Stimulated activated CD8-positive, alpha-beta memory T cell treated with anti-CD3 and anti-CD28 coated beads, Interleukin-15, amount 100 ng/mL, for 48 hours (primary cell): ENCODE measurements at places on chromosomes 13 and 19.
A peak's percentile ranks its signal among the peaks of the same experiment; 100 is the strongest.

GRCh38 chr19:42366673-42367072, 23.4 kb downstream of the CNFN start:
- no peak for DNase-seq

DNA sequence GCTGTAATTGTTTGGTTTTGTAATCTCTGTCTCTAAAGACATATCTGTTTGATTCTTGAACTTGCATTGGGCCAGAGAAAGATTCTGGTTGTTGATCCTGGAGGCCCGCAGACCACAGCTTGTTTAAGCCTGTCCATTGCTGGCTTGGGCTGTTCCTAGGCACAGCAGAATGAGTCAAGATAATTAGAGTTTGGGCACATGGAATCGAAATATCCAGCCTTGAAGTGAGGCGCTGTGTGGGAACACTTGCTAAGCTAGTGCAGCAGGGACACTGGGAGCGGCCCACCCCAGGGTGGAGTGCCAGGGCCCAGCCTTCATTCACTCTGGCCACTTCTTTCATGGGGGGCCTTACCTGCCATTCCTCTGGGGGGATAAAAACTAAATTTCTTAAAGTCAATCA, 219.7 kb downstream of the LMO7 start:
- DNase-seq = no peak

GRCh38 chr13:26222520-26223046, 469 bp upstream of the RNF6 start:
- no peak for DNase-seq

DNA sequence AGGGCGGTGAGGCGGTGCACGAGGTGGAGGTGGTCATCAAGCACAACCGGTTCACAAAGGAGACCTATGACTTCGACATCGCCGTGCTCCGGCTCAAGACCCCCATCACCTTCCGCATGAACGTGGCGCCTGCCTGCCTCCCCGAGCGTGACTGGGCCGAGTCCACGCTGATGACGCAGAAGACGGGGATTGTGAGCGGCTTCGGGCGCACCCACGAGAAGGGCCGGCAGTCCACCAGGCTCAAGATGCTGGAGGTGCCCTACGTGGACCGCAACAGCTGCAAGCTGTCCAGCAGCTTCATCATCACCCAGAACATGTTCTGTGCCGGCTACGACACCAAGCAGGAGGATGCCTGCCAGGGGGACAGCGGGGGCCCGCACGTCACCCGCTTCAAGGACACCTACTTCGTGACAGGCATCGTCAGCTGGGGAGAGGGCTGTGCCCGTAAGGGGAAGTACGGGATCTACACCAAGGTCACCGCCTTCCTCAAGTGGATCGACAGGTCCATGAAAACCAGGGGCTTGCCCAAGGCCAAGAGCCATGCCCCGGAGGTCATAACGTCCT, 9.4 kb upstream of the PROZ start:
- DNase-seq = no peak

DNA sequence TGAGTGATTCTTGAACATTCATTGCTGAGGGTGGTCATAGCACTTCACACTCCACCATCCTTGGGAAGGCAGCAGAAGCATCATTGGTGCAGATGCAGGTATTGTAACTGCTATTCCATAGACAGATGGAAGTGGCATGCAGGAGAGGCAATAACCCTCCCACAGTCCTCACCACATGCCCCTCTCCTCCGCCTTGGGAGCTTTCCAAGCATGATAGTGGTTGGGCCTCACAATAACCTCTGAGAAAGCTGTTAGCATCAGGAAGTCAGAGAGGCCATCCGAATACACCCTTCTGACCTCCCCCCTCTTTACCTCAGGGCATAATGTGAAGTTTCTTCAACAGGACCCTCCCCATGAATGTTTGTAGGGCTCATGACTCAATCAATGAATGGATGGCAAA, 177.9 kb downstream of the KATNAL1 start:
- no peak for DNase-seq

DNA sequence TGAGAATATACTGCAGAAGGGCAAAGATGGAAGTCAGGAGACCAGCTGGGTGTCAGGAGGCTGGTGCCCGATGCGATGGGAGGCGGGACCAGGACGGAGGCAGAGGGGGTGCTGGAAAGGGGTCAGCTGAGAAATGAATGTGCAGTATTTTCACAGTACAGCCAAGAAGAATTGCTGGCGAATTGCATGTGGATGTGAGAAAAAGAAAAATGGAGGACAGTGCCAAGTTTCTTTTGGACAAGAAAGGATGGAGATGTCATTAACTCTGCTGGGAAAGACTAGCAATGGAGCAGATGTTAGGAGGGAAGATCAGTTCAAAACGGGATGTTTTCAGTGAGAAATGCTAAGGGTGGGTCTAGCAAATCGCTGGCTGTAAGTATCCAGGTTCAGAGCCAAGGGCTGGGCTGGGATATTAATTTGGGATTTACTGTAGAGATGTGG, 7.0 kb downstream of the CRYL1 start:
- no peak for DNase-seq

GRCh38 chr13:93307136-93307535, 80.5 kb downstream of the GPC6 start:
- DNase-seq = no peak

DNA sequence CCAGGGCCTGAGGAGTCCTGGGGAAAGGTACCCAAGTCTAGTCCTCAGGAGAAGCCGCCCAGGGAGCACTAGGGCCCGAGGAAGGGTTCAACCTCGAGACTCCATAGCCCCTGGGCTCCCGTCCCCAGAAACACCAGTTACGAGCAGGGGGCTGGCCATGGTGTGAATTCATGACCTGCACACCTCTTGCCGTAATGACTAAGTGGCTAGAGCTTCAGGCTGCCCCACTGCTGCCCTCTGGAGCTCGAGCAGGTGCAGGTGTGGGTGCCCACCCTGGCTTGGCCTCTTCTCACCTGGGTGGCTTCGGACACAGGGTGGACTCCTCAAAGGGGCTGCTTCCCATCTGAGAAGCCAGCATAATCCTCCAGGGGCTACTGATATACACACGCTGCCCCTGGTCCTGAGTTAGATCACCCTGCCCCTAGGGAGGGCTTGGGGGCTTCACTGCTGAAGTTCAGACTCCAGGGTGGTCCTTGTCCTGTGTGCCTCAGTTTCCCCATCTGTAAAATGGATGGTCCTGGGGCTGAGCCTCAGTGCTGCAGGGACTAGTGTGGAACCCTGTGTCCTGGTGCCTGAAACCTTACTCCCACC, 13.6 kb downstream of the SPC24 start:
- DNase-seq = no peak

DNA sequence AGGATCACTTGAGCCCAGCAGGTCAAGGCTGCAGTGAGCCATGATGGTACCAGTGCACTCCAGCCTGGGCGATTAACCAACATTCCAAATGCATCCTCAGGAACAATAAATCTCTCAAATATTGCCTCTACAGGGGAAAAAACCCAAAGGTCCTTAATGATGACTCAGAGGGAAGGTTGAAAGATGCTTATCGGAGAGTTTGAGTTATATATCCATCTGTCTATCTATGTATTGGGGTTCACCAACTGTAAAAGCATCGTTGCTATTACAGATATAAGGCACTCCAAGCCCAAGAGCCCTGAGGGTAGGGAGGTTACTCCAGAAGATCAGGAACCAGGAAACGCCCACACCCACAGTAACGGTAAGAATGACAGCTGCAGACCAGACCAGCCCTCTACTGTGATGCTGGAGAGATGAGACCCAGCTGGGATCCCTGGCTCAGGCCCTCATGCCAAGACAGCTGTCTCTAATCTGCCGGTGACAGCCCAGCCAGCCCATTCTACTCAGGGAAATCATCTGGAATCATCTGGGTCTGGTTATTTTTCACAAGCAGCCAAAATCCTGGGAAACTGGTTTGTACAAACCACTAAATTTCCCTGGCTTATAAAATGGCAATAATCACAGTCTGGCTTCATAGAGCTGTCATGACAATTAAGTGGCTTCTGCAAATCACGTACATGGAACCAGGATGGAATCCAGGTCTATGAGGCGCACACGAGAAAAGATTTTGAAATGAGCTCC, 23.8 kb downstream of the TEX101 start:
- no peak for DNase-seq

DNA sequence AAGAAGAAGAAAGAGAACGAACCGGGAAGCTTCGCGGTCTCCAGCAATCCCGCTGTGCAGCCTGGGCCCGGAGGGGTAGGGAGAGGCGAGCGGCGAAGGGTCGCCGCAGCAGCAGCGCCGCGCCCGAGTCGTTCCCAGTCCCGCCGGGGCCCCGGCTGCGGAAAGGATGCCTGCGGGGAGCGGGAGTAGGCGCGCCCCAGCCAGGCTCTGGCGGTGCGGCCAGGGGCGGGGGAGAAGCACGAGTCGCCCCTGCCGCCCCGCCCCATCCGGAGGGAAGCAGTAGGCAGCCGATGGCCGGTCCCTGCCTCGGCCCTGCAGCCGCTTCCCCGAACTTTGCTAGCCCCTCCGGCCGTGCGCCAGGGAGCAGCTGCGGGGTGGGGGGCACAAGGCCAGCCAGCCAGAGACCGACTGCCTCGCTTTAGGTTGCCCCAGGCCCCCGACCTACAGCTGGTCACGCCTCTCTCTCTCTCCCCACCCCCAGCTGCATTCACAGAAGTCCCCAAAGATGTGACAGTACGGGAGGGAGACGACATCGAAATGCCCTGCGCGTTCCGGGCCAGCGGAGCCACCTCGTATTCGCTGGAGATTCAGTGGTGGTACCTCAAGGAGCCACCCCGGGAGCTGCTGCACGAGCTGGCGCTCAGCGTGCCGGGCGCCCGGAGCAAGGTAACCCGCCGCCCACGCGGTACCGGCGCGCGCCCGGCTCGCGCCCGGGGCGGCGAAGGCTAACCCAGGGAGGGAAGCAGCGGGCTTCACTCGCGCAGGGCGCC, 1.1 kb downstream of the VSTM2B start:
- peak; percentile 27 for DNase-seq

- DNase-seq = no peak
Measured at GRCh38 chr19:3153286-3154230, 17.7 kb downstream of the GNA15 start.

- no peak for DNase-seq
Measured at GRCh38 chr19:290372-291005, 714 bp downstream of the PLPP2 start.

- no peak for DNase-seq
Measured at GRCh38 chr19:1813192-1814182, 1.4 kb upstream of the ATP8B3 start.

GRCh38 chr19:45505151-45505995, 1.9 kb upstream of the VASP start:
- DNase-seq = no peak

- no peak for DNase-seq
Measured at GRCh38 chr19:1874554-1875185, 10.6 kb downstream of the ABHD17A start.

DNA sequence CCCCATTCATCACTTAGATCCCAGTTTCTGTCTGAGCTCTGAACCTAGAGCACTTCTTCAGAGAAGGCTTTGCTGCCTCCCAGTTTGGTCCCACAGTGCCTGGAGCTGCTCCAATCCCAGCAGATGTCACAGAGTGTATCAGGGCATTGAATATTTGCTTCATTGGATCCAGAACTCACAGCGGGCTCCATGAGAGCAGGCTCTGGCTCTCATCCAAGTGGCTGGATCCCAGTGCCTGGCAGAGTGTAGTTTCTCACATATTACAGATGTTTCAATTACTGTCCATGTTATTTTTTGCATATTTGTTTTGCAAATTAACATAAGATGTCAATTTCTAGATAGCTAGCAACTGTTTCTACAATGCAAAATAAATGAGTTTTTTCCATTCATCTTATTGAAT, 50.6 kb downstream of the MYO16 start:
- no peak for DNase-seq

- DNase-seq = no peak
Measured at GRCh38 chr19:14375582-14376291, 5.5 kb upstream of the ADGRE5 start.

GRCh38 chr19:19602713-19603324, 15.7 kb downstream of the PBX4 start:
- DNase-seq = no peak

- DNase-seq = no peak
Measured at GRCh38 chr13:112486386-112487126, 101.4 kb downstream of the TUBGCP3 start.

GRCh38 chr19:28492621-28493020, 720.3 kb downstream of the UQCRFS1 start:
- no peak for DNase-seq

DNA sequence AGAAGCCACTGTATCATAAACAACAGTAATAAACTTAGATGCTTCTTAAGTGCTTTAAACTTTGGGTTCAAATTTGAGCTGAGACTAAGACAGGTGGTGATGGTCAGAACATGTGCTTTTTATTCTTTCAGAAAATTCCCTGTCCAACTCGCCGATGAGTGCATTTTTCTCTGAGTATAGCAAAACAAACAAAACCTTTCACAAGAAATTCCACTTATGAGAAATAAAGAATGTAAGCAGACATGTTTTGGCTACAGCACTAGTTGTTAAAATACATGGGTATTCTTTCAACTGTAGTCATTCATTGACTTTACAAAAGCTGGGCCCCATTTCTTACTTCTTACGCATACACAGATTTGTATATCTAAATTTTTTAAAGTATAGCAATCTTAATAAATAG, 125.6 kb downstream of the SPRY2 start:
- no peak for DNase-seq

DNA sequence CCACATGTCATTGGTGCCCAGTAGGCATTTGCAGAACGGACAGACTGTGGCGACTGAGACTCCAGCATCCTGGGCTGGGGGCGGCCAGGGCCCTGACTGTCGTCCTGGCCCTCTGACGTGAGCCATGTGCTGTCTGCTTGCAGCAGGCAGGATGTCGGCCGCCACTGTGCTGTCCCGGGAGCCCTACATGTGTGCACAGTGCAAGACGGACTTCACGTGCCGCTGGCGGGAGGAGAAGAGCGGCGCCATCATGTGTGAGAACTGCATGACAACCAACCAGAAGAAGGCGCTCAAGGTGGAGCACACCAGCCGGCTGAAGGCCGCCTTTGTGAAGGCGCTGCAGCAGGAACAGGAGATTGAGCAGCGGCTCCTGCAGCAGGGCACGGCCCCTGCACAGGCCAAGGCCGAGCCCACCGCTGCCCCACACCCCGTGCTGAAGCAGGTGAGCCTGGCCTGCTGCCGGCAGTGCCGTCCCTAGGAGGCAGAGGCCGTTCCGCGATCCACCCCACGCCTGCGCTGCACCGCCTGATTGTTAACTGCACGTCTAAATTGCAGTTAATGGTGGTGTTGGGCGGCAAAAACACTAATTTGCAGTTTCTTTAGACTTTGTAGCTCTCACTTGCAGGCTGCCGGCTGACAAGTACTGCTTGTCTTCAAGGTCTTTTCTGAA, 14.2 kb downstream of the TSSK6 start:
- no peak for DNase-seq

GRCh38 chr19:33437821-33438671, 64.5 kb downstream of the CEBPG start:
- DNase-seq = no peak

GRCh38 chr13:73989244-73989843, 144.9 kb downstream of the KLF12 start:
- DNase-seq = no peak

- no peak for DNase-seq
Measured at GRCh38 chr13:48726711-48727110, 73.0 kb downstream of the CYSLTR2 start.
